ENCODE measurements at places on chromosomes 11 and 22.

DNA sequence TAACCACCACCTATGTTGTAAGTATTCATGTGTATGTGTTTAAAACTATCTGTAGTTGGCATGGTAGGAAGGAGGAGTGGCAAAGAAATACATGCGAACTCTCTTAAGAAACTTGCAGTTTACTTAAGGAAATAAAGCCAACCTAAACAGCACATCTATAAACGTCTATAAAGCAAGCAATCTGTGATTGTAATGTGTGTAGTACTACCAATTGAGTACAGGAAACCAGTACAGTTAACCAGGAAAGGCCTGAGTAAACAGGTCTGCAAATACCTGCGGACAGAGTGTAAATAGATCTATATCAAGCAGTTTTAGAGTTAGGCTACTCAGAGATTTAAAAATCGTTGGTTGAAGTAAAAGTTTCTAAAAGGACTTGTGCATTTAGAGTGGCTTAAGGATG lies 59.5 kb upstream of the AMOTL1 start:
- DNase-seq = no peak

DNA sequence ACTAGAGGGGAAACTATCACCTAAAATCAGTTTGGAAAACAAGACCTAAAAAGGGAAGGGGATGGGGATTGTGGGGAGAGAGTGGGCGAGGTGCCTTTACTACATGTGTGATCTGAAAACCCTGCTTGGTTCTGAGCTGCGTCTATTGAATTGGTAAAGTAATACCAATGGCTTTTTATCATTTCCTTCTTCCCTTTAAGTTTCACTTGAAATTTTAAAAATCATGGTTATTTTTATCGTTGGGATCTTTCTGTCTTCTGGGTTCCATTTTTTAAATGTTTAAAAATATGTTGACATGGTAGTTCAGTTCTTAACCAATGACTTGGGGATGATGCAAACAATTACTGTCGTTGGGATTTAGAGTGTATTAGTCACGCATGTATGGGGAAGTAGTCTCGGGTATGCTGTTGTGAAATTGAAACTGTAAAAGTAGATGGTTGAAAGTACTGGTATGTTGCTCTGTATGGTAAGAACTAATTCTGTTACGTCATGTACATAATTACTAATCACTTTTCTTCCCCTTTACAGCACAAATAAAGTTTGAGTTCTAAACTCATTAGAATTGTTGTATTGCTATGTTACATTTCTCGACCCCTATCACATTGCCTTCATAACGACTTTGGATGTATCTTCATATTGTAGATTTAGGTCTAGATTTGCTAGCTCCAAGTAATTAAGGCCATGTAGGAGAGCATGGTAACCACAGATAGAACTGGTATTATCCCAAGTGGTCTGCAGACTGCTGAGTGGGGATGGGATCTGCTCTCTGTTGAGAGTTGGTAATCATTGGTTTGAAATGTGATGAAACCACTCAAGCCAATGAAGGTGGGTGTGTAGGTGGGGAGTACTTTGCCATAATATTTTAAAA lies 3.6 kb downstream of the NEAT1 start:
- no peak for DNase-seq

DNA sequence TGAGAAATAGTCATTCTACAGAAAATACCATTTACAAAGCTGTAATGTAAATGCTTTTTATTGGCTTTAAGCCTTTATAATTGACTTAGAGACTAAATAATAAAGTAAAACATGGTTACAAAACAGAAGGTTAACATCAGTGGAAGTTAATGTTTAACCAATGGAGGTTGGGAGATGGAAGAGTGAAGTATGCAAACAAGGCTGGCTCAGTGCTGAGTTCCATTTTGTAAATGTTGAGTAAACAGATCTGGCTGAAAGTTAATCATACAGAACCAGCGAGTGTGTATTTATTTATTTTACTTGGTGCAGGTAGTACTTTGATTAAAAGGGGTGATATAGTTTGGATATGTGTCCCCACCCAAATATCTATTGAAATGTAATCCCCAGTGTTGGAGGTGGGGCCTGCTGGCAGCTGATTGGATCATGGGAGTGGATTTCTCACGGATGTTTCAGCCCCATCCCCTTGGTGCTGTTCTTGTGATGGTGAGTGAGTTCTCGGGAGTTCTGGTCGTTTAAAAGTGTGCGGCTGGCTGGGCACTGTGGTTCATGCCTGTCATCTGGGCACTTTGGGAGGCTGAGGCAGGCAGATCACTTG lies 827.4 kb downstream of the OPCML start:
- DNase-seq = no peak

DNA sequence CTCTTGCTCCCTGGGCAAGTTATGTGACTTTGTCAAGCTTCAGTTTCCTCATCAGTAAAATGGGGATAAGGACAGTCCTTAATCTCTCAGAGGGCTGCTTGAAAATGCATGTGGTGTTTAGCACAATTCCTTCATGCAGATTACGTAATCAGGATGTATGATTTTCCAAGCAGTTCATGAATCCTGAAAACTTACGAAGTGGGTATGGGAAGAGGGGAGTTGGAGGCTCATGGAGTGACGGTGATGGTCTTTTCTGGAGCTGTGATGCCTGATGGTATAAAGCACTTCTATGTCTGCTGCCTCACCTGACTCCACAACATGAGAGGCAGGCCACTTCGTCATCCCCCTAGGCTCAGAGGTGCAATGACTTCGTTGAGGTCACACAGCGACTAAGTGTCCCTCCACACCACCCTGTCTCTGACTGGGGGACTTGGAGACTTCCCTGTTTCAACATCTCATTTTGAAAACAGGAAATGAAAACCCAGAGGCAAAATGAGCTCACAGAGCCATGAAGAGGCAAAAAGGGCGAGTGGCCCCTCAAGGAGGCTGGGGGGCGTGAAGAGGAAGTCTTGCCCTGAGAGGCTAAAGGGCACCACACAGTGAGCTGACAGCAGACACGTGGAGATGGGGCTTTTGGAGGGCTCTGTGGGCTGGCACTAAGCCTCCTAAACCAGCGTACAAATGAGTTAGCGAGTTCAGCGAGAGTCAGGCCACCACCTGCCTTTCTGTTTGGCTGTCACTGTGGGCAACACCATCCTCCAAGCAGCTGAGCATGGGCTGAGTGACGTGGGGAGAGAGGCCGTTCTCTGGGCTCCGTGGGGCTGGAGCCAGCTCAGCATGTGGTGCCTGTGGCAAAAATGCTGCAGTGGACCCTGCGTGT lies 10.1 kb downstream of the MCM5 start:
- DNase-seq = no peak

DNA sequence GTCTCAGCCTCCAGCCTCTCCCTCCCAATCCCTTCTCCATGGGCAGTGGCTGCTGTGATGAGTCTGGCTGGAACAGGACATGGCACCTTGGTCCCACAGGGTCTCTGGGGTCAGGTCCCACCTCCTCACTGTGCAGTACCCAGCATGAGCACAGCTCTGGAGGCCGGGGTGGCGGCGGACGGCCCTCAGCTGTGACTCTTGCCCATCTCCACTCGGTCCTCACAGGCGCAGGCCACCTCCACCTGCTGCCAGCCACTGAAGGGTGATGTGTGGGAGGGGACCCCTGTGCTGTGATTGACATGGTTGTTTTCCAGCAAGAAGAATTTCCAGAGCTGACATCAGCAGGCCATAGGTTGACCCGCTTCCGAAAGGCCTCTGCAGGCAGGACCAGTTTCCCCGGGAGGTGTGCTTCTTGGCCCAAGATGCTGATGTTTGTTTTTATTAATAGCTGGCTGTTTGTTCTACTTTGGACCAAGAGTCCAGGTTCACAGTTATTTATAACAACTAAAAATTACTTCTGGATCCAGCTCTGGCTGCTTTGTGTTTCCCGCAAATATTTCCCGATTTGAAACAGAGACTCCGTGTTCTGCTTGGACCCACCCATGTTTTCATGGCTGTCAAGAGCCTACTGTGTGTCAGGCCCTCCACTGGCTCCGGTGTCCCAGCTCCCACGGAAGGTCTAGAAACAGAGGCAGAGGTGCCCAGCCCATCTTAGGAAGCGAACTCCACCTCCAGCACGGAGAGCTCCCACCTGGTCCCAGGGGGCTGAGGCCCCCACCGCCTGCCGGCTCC lies 45.7 kb downstream of the SCUBE1 start:
- no peak for DNase-seq
